ENCODE measurements at places on chromosomes 7 and 10.
A peak's percentile ranks its signal among the peaks of the same experiment; 100 is the strongest.

DNA sequence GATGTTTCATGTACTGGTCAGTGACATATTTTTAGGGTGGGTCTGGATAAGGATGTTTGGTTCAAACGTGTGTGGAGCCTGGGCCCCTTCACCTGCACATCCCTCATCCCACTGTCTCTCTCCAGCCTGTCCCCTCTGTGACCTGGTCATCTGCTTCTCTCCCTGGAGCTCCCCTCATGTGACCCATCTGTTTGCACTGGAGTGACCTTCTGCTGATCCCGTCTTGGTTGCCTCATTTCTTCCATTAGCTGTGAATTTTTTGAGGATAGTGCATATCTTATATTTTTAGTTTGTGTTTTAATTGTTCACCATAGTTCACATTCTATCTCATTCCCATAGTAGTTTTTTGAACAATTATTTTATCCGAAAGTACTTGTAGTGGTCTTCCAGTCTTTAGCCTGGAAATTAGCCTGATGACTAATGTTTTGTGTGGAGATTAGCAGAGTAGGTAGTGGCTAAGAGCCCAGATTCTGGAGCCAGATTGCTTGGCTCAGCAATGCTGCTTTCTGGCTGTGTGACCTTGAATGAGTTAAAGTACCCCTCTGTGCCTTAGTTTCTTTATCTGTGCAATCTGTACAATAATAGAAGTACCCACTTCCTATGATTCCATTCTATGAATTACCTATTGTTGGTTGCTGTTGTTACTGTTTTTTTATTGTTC is 224.5 kb downstream of the LRMDA start:
- DNase-seq, result no peak

- no peak for DNase-seq
Observed at GRCh38 chr7:46244757-46245156, 323.7 kb upstream of the IGFBP3 start.

GRCh38 chr10:124741922-124742412 is 2.2 kb downstream of the FAM53B start:
- DNase-seq, result no peak

DNA sequence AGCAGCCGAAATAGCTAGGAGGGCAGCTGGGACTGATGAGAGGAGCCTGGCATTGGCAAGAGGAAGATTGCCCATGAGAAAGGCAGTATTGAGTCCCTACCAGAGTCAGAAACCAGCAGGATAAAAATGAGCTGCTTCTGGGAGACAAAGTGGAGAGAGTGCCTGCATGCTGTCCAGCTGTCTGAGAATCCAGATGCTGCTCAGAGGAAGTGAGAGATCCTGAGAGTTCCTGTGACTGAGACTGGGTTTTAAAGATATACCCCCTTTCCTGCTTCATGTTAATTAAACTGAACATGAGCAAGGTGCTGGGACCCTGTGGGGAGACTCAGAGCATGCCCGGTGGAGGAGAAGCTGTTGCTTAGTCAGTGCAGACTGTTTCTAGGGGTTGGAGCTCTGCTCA is 107.5 kb downstream of the KIF20B start:
- no peak for DNase-seq

- DNase-seq, result no peak
Observed at GRCh38 chr10:47127188-47127785, 172.7 kb upstream of the GDF10 start.

- no peak for DNase-seq
Observed at GRCh38 chr7:70419526-70420380, 712.2 kb upstream of the GALNT17 start.

DNA sequence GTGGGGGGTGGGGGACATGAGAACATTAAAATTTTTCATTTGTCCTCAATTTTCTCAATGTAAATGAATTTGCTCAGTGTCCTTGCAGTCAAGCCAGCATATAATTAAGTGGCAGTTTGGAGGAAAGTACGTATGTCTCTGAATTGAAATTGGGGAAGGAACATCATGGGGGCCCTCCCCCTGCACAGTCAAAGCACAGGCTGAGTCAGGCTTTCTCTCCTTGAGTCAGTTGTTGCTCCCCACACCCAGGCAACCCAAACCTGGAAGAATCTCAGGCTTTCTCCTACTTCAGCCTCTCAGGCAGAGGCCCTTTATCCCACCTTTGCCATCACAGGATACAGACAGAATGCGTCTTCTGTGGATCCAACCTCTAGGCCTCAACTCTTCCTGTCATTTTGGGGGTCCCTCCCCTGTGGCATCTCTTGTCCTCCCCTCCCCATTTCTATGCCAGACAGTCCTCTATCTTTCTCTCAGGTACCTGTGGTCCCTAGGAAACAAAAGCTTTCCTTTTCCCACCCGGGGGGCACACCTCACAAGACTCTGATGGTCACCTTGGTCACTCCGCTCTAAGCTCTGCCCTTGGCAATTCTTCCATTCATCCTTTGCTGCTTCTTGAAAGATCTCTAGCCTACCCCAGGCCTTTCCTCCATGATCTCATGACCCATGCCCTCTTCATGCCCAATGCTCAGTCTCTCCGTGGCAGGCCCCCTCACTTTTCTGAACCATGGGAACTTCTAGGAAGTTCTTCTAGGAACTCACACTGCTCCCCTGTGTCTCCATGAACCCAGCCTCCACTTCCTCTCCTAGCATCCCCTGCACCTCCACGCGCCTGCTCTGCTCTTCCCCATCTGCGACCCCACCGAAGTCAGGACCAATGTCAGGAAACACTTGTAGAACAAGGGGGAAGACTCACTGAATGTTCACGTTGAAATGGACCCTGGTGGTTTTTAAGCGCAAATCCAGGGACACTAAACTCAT is 40.4 kb downstream of the CREB3L2 start:
- no peak for DNase-seq

GRCh38 chr10:74888962-74889661 is 62.7 kb downstream of the KAT6B start:
- DNase-seq, result no peak

DNA sequence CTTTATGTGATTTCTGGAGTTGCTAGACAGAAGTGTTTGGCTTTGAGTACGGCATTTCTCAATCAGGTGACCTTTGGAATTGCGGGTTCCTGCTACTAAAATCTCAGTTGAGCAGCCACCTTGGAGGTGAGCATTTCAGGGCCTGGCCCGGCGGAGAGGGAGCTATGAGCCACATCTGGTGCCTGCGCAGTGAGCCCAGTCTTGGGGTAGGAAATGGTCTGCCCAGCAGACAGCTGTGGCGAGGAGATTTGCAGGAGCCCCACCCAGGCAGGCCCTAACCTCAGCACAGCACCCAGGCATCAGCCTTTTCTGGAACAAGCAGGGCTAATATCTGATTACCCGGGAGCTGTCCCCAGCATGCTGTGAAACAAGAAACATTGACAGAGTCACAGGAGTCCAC is 547.9 kb upstream of the FOXK1 start:
- DNase-seq, result no peak

GRCh38 chr7:143479055-143479766 is 1.5 kb downstream of the TAS2R41 start:
- DNase-seq, result no peak

- no peak for DNase-seq
Observed at GRCh38 chr7:82714883-82715282, 271.3 kb upstream of the CACNA2D1 start.

- peak; percentile 46 for DNase-seq
Observed at GRCh38 chr7:146115851-146116520, 615 bp upstream of the CNTNAP2 start.

Data from amniotic stem cell (primary cell).